ENCODE measurements at places on chromosomes 2 and 18.

DNA sequence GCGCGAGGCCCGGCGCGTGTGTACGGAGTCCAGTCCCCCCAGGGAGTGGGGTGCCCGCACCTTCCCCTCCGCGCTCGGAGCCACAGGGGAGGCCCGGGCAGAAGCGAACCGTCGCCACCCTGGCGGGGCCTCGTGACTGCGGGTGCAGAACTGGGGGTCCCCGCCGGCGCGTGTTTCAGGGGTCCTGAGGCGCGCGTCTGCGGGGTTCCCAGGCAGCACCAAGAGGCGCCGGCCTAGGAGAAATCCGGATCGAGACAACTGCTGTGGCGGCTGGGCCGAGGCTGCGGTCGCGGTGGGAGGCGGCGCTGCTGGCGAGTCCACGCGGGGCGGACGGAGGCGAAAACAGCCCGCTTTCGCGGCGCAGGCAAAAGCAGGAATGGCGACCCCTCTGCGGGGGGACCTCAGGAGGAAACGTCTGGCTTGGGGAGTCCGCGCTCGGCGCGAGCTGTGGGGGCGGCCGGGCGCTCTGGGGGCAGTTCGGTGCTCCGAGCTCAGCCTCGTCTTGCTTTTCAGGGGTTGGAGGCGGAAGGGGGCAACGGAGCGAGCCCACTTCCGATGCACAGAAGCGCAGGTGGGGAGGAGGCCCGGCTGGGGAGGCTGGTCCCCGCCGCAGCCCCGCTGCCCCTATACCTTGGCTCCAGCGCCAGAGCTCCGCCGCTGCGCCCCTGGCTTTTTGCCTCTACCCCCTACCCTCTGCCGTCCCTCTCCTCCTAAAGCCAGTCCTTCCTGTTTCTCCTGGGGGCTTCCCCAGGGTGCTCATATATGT lies 81.5 kb upstream of the LDLRAD4 start:
- peak; percentile 67 for DNase-seq

- no peak for DNase-seq
These were observed 4.0 kb downstream of the CIDEA start for GRCh38 chr18:12257996-12258718.

GRCh38 chr18:75635096-75635495 lies 207.6 kb upstream of the SMIM21 start:
- DNase-seq: no peak

DNA sequence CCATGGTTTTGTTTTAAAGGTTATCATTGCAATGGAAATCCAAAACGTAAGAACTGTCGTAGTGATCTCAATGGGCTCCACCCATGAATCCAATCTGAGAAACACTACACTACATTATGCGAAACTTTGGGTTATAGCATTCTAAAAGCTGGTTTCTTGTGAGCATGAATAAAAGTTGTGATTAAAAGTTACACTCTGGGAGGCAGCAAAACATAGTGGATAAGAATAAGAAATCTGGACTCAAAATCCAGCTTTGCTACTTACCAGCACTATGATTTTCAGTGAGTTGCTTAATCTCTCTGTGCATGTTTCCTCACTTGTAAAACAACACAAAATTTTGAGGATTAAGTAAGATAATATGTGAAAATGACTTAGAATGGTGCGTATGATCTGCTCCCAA lies 25.7 kb upstream of the THOC1 start:
- DNase-seq: no peak

- DNase-seq: no peak
These were observed 479 bp upstream of the ATP5F1A start for GRCh38 chr18:46098616-46098933.

GRCh38 chr18:55998801-55999385 lies 410.9 kb upstream of the TCF4 start:
- DNase-seq: no peak

- DNase-seq: no peak
These were observed 77.0 kb downstream of the EPC2 start for GRCh38 chr2:148721520-148721931.

DNA sequence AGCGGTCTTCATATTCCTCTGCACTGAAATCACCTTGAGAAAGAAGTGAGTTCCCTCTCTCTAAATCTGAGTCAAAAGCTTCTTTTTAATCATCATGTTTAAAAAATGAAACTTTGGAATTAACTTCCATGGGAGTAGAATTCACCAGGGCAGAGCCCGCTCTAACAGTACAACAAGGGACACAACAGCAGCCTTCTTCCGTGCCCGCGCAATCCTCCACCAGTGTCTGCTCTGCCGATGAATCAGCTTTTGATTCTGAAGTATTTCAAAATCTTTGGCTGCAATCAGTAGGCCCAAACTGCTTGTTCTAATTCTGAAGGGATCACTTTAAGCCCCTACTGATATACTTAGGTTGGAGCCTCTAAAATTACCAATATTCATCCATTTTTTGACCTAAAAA lies 76.9 kb downstream of the USP40 start:
- DNase-seq: no peak

- DNase-seq: no peak
These were observed 7.6 kb downstream of the GPR148 start for GRCh38 chr2:130736487-130736886.

GRCh38 chr2:81068144-81068543 lies 763.6 kb upstream of the LRRTM1 start:
- no peak for DNase-seq

- peak; percentile 21 for DNase-seq
These were observed 11.0 kb downstream of the CROCC2 start for GRCh38 chr2:240917009-240917683.

GRCh38 chr18:48941672-48942071 lies 9.1 kb downstream of the SMAD7 start:
- no peak for DNase-seq

GRCh38 chr18:54767098-54767497 lies 61.2 kb upstream of the RAB27B start:
- DNase-seq: no peak

GRCh38 chr18:31267823-31268481 lies 50.0 kb upstream of the DSG1 start:
- no peak for DNase-seq

GRCh38 chr2:3665886-3666612 lies 8.0 kb downstream of the ALLC start:
- no peak for DNase-seq

GRCh38 chr2:73822276-73822675 lies 6.5 kb upstream of the STAMBP start:
- no peak for DNase-seq

DNA sequence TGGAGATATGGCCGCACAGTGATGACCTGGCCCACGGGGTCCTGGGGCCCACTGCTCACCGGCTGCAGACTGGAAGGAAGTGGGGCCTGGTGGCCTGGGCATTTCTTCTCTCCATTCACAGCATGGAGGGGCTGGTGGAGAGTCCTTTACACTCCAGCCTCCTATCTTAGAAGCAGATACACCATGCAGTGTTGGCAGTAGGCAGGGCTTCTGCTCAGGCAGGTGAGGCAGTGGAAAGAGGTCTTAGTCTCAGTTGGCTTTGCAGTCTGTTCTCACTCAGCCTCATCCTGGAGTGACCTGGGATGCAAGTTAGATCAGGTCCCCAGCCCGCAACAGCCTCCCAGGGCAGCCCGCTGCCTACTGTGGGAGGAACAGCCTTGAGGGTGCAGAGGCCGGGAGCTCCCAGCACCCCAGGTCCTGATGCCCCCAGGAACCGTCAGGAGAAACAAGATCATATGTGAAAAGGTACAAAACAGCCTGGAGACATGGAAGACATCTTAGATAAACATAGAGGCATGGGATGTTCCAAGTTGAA lies 45.8 kb upstream of the OTOS start:
- no peak for DNase-seq

DNA sequence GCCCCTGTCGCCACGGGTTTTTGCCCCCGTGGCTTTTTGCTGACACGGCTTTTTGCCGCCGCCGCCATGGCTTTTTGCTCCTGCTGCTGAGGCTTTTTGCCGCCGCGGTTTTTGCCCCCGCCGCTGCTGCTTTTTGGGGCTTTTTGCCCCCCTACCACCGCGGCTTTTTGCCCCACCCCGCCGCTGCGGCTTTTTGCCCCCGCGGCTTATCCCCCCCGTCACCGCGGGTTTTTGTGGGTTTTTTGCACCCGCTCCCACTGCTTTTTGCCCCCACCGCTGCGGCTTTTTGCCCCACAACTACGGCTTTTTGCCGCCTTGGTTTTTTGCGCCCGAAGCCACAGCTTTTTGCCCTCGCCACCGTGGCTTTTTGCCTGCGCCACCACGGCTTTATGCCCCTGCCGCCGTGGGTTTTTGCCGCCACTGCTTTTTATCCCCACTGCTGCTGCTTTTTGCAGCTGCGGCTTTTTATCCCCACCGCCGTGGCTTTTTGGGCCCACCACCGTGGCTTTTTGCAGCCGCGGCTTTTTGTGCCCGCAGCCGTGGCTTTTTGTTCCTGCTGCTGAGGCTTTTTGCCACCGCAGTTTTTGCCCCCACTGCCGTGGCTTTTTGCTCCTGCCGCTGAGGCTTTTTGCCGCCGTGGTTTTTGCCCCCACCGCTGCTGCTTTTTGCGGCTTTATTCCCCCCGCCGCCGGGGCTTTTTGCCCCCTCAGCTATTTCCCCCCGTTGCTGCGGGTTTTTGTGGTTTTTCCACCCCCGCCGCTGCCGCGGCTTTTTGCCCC lies 2798.0 kb upstream of the TEKT4 start:
- no peak for DNase-seq

- DNase-seq: no peak
These were observed 58.2 kb downstream of the SERPINB8 start for GRCh38 chr18:64027931-64028695.

GRCh38 chr18:62982600-62983251 lies 267.4 kb downstream of the PHLPP1 start:
- DNase-seq: peak; percentile 70

DNA sequence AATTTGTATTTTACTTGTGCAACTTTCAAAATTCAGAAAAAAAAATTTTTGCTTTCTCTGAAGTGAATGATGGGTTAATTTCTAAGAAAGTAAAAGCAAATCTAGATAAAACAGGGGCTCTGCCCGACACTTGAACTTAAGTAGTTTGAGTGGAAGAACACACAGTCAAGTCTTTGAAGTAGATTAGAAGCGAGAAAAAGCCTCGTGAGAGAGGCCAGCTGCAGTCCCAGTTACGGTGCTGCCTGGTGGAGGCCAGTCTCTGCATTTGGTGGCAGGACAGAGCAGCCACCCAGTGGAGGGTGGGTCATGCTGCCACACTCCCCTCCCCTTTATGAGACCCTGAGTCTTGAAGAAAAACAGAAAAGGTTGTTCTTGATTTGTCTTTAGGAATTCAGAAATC lies 81.8 kb downstream of the INPP5D start:
- DNase-seq: no peak

- DNase-seq: peak; percentile 17
These were observed 125.6 kb upstream of the HS6ST1 start for GRCh38 chr2:128444121-128444771.

DNA sequence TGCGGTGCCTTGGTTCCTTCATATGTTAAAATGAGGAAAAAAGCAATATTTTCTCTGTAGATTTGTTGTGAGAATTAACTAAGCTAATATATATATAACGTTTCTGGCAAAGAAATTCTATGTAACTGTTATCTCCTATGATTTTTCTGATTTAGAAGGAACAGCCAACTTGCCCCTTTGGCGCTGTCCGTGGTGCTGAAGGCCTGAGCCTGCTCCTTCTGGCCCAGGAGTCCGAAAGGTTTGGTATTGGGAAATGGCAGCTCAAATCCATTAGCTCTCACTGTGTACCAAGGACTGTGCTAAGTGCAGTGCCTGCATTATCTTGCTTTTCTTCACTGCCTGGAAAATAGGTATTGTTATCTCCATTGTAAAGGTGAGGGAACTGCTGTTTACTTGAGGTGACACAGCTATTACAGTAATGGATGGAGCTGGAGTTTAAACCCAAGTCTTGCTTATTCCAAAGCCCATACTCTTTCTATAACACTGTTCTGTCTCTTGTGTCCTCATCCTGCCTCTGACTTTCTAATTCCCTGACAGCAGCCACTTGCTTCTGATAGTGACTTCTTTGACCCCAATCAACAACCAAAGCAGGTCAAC lies 52.2 kb downstream of the C1QL2 start:
- peak; percentile 53 for DNase-seq

GRCh38 chr2:107729440-107729839 lies 97.3 kb upstream of the RGPD4 start:
- no peak for DNase-seq

- DNase-seq: no peak
These were observed 753 bp downstream of the ITPRIPL1 start for GRCh38 chr2:96325884-96326255.

DNA sequence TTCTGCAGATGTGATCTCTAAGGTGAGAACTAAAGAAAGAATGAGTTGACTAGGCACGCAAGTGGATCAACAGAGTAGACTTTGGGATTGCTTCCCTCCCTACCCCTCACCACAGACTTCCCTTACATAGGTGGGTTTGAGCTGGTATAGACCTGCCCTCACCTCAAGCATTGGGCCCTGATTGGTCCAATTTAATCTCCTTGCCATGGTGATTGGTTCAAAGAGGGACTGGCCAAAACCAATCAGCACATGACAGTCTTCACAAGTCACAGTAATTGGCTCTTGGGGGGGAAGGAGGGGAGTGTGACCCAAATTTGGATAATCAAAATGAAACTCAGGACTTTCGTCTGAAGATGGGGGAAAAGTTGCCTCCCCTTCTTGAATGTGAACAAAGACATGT lies 36.6 kb upstream of the LNPK start:
- no peak for DNase-seq

DNA sequence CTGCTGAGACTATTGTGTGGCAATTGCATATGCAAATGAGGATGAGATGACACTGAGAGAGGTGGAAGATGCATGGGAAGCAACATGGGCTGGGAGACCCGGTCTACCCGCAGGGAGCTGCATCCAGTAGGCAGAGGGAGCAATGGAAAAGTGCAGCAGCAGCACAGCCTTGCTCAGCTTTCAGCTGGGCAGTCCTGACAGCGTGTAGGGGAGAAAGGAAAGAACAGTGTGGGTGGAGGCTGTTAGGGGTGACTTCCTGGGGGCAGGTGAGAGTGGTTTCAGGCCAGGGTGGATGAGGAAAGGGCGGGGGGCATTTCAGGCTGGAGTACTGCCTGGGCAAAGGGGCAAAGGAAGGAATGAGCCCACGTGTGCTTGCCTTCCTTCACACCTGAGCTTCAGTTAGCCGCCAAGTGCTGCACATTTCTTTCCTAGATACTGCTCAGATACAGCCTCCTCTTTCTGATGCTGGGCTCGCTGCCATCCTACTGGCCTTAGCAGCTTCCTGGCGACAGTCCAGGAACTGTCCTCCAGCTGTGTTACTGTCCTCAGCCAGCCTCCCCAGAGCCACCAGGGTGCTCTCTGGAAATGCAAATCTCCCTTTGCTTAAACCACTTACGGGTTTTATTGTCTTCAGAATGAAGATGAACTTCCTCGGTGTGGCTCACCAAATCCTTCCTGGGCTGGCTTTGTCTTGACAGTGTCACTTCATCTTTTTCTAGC lies 276.3 kb downstream of the TSN start:
- DNase-seq: no peak

DNA sequence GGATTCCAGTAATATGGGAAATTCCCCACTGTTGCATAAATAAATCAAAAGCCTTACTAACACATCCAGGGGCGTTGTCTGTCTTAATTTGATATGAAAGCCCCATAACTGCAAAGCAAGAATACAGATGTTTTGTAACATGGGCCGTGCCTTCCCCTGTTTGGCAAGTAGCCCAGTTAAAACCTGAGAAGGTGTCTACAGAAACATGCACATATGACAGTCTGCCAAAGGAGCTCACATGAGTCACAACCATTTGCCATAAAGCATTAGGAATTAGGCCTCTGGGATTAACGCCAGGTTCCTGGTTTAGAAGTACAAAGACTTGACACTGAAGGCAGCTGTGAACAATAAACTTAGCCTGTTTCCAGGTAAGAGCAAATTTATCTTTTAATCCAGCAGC lies 43.1 kb upstream of the LONRF2 start:
- peak; percentile 30 for DNase-seq

All from femur (tissue), 1 donor.